Right ventricle myocardium superior (tissue), 1 donor: ENCODE measurements at places on chromosomes 12 and 14. TPM values are rescaled to one million over a fixed set of nuclear protein-coding genes. Genes with fewer than 3 reads are reported as not detected.

The DICER1 gene
- total RNA-seq, result 26.1 TPM

The AMN gene
- not detected for total RNA-seq

The ANO4 gene
- not detected for total RNA-seq

The RASAL1 gene
- total RNA-seq, result not detected

The RPL10L gene
- total RNA-seq, result not detected

The POTEG gene
- not detected for total RNA-seq

The IKZF4 gene
- 7.0 TPM for total RNA-seq

The HOXC9 gene
- total RNA-seq, result not detected

The RASSF9 gene
- 4.5 TPM for total RNA-seq
